ENCODE measurements at places on chromosomes 2 and 18.

DNA sequence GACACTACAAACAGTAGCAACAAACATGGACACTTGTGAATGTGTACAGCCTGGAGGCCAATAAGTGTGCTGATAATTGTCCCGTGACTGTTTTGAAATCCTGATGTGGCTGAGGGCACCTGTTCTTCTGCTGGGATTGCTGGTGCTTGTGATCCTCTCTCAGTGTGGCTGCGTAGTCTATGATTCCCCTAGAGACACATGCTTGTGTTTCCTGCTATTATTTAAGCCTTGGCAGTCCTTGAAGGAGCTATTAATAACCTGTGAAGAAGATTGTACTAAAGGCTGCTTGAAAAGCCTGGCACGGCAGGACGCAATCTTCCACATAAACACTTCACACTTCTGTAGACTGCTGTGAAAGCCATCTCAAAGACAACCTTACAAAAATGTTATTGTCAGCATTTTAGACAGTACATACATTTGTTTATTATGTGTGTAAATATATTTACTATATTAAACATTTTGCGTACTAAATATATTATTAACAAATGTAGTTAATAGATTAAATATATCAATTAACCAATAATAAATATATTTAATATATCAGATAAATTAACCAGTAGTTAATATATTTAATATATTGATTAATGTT lies 71.4 kb downstream of the GALR1 start:
- DNase-seq: no peak

DNA sequence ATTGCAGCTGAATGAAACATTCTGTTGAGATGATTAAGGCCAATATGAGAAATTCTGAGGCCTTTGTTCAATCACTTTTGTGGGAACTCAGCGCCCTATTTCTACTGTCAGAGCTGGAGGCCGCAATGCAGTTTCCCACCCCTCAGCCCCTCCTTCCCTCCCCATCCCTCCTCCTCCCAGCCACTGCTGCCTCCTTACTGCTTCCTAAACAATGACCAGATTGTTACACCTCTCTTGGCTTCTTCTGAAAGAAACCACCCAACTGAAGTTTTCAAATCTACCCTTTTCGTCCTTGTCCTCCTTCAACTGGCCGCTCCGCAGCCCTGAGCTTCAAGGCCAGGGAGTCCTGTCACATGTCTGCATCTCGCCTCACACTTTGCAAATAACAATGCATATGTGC lies 36.7 kb upstream of the MAPK4 start:
- no peak for DNase-seq

DNA sequence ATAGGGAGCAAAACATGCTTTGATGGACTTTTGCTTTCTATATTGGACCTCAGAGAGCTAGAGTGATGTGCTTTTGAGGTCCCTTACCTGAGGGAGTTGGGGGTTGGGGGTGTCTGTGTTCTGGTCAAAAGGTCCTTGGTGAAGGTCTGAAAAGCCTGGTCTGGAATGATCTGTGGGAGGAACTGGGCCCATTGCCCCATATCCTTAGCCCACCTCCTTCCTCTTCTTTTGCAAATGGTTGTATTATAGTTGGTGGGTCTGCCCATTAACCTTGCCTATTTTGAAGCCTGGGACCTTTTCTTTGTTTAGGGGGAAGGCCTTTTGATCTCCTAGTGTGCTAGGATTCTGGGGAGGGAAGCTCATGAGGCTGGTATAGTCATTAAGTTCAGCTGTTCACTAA lies 88.7 kb downstream of the FMNL2 start:
- DNase-seq: no peak

DNA sequence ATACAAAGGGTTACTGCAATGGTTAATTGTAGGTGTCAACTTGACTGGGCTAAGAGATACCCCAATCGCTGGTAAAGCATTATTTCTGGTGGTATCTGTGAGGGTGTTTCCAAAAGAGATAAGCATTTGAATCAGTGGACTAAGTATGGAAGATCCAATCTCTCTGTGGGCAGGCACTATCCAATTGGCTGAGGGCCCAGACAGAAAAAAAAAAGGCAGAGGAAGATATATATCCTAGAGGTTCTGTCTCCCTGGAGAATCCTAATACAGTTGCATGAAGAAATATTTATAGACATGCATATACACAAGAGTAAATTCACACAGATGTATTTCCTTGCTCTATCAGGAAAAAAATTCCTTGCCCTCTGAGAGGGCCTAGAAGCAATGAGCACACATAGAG lies 43.9 kb downstream of the TBC1D8 start:
- no peak for DNase-seq

DNA sequence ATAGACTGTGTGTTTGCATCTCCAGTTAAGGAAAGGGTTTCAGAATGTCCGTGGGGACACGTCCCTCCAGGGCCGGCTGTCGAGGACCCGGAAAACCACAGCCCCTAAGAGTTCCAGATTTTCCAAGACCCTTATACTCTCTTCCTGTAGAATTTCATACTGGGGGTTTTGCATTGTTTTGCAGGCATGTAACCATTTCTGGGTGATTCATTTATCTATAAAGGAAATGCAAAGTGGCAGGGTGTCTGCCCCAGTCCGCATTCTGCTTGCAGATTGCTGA lies 8.5 kb downstream of the SP9 start:
- no peak for DNase-seq

DNA sequence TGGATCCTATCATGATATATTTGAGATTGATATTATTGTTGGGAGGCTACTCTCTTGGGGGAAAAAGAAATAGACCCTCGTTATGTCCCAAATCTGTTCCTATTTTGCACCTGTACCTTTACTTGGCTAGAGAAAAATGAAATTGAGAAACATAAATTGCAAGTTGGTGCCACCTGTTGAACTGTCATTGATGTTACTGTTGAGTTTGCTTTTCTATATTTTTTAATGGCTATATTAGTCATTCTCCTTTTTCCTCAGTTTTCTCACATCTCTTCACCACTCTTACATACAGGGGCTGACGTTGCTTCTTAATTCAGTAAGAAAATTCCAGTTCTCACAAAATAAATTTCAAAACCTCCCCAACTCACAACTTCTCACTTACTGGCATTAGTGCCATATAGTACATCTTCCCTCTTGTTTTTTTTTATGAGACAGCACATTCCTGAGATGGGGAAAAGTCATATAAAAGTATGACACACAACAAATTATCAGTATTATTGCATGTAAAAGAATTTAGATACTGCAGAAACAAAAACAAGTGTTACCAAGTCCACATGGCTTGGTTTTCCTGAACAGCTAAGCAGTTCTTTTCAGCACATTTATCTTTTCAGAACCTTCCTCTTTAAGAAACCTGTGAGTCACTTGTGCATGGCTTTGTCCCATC lies 348.3 kb upstream of the DSEL start:
- DNase-seq: no peak

DNA sequence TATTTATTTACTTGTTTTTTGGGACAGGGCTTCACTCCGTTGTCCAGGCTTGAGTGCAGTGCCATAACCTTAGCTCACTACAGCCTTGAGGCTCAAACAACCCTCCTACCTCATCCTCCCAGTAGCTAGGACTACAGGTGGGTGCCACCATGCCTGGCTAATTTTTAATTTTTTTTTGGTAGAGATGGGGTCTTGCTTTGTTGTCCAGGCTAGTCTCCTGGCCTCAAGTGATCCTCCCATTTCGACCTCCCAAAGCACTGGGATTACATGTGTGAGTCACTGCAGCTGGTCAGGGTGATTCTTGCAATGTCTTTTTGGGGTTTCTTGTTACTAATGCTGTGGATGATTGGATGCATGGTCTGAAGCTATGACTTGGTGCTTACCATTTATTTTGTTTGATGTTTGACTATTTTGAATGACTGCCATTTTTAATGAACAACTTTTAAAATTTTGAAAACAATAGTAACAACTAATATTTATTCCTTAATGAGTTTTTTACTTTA lies 6.5 kb downstream of the CERS6 start:
- no peak for DNase-seq

DNA sequence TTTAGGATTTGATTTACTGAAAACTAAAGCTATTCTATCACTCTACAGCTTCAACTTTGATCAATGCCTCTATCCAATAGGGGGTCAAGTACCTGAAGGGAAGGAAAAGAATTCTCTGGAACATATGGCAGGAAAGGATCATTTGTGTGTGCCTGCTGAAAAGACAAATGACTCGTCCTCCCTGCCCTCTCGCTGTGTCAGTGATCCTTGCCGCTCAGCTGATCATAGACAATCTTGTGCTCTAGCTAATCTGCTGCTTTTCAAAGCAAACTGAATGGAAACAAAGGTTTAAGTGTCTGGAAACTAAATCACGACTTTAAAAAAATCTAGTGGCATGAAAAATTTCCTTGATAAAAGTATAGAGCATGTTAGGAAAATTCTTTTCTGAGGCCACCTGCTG lies 75.6 kb upstream of the CPO start:
- no peak for DNase-seq

Measured in Panc1 (cell line).